Thyroid gland (tissue), 4 donors: ENCODE measurements at places on chromosomes 1 and 21.
A peak's percentile ranks its signal among the peaks of the same experiment; 100 is the strongest.

DNA sequence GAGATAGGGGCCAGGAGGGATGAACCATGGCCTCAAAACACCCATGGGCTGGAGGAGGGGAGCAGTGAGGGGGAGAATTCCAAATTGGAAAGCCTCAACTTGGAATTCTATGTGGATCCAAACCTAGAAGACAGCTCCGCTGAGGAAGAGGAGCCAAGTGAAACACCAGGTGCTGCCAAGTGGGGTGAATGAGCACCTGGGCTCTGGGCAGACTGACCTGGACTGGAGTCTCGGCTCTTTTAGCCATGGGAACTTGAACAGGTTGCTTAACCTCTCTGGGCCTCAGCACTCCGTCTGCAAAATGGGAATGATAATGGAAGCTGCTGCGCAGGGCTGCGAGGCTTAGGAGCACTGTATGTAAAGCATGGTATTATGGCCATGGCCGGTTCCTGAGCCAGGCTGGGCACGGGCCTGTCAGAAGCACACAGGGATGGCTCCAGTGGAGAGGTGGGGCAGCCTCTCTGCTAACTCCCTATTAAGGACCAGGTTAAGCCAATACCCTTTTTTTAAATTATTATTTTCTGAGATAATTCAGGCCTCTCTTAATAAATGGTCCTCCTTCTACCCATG is 81.5 kb downstream of the SYT2 start:
- DNase-seq, result no peak

DNA sequence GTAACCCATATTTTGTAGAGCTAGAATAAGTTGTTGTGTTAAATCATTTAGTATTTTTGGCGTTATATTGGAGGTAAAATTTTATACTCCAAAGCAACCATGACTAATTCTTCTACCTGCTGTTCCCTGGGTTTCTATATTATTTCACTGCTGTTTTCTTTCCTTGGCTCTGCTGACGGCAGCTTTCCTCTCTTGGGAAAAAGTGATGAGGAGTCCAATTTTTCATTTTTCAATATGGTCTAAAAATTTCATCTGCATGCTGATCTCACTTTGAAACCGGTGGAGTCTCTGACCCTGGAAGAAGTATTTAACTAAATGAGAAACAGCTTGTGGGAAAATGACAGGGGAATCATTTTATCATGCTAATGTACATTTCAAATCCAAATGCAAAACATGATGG is 110.2 kb downstream of the IFI44 start:
- DNase-seq, result no peak

GRCh38 chr1:163875200-163875926 is 553.6 kb downstream of the NUF2 start:
- DNase-seq, result no peak

- no peak for DNase-seq
Measured at GRCh38 chr1:235236128-235236527, 75.1 kb upstream of the RBM34 start.

- peak; percentile 50 for DNase-seq
Measured at GRCh38 chr1:150562446-150563339, 13.5 kb downstream of the ADAMTSL4 start.

GRCh38 chr1:168842916-168843315 is 113.9 kb upstream of the DPT start:
- peak; percentile 27 for DNase-seq
